Stimulated activated CD4-positive, alpha-beta T cell treated with anti-CD3 and anti-CD28 coated beads, Interleukin-12 subunit alpha, Interleukin-12 subunit beta, amount 100 ng/mL, for 48 hours (primary cell): ENCODE measurements at places on chromosomes 16 and 17.

GRCh38 chr17:5892921-5893675 is 177.1 kb upstream of the WSCD1 start:
- DNase-seq = no peak

DNA sequence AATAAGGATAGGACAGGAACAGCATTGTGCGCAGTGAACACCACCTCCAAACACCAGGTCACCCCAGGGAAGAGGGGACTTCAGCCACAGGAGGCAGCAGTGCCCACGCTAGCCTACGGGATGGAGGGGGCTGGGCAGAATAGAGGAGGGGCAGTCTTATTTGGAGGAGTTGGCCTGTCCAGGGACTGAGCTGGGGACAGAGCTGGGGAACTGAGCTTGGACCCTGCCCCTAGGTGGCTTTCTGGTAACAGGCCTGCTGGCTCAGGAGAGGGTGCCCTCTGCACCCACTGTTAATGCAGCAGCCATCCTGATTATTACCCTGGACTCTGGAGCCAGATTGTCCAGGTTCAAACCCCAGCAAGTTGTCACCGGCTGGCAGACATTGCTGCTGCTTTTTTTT is 9.3 kb downstream of the CCDC102A start:
- no peak for DNase-seq

- DNase-seq = no peak
Measured at GRCh38 chr16:4745274-4745569, 10.9 kb downstream of the DNAAF8 start.

DNA sequence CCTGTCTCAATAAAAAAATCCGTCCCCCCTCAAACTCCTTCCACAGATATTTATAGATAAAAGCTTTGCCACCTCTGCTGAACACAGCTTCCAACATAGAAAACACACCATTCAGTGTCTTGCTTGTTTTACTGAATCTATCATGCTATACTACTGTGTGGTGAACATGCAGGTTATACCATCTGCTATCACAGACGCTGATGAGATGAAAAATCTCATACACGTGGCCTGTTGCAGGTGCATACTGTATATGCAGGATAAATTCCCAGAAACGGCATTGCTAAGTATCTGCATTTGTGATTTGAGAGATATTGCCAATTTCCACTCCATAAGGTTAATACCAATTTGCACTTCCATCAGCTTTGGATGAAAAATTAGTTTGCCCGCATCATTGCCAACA is 30.4 kb upstream of the IL34 start:
- no peak for DNase-seq

DNA sequence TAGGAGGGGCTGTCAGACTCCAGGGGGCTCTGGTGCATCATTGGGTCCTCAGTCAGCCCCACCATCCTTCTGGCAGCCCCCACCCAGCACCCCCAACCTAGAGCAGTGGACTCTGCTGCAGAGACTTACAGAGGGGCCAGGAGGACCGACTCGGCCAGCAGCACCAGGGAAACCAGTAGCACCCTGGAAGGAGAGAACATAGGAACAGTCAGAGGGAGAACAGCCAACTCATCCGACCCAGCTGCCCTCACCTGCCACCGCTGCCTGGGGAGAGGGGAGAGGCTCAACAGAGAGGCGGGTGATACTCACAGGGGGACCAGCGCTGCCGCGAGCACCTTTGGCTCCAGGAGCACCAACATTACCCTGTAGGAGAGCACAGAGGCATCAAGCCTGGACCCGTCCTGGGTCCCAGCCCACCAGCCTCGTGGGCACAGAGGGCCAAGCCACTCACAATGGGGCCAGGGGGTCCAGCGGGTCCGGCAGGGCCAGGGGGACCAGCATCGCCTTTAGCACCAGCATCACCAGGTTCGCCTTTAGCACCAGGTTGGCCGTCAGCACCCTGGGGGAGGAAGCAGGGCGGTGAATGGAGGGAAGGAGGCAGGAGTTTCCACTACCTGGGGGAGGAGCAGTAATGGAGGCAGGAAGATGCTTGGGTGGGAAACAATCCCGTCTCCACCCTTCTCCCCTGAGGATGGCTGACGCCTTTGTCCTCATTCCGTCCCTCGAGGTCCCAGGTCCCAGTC is 11.7 kb downstream of the COL1A1 start:
- DNase-seq = no peak

- DNase-seq = no peak
Measured at GRCh38 chr16:74439685-74440084, 18.4 kb upstream of the CLEC18B start.

DNA sequence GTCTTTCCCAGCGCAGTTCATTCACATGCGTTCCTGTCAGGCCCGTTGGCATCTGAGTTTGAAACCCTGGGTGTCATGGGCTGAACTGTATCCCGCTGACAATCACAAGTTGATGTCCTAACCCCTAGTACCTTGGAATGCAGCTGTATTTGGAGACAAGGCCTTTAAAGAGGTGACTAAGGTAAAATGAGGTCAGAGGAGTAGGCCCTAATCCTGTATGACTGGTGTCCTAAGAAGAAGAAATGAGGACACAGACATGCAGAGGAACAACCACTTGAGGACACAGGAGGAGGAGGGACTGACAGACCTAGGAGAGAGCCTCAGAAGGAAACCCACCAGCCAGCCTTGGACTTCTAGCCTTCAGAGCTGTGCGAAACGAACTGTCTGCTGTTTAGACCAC is 33.1 kb downstream of the TRPV2 start:
- no peak for DNase-seq

GRCh38 chr16:23333831-23334456 is 31.8 kb downstream of the SCNN1B start:
- no peak for DNase-seq

DNA sequence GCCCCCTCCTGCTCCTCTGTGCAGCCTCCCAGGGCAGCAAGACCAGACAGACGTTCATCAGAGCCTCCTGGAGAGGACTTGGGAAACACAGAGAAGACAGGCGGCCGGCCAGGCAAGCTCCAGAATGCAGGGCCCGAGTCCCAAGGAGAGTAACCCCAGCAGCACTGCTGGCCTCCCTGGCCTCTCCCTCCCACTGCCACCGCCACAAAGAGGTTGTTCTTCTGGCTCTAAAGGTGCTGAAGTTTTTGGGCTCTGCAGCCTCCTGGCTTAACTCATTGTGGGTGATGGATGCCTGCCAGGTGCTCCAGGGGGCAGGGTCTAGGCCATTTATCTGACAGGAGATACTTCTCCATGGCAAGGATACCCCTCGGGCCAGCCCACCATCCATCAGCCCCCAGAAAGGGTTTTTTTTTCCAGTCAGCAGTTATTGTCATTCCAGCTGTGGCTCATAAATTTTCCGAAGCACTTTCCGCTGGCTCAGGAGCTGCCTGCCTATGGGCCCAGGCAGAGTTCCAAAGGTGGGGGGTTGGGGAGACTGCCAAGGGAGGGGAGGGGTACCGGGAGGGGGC is 32.0 kb upstream of the MRPS23 start:
- DNase-seq = no peak

GRCh38 chr17:42325026-42325425 is 36.7 kb downstream of the STAT5A start:
- DNase-seq = no peak

DNA sequence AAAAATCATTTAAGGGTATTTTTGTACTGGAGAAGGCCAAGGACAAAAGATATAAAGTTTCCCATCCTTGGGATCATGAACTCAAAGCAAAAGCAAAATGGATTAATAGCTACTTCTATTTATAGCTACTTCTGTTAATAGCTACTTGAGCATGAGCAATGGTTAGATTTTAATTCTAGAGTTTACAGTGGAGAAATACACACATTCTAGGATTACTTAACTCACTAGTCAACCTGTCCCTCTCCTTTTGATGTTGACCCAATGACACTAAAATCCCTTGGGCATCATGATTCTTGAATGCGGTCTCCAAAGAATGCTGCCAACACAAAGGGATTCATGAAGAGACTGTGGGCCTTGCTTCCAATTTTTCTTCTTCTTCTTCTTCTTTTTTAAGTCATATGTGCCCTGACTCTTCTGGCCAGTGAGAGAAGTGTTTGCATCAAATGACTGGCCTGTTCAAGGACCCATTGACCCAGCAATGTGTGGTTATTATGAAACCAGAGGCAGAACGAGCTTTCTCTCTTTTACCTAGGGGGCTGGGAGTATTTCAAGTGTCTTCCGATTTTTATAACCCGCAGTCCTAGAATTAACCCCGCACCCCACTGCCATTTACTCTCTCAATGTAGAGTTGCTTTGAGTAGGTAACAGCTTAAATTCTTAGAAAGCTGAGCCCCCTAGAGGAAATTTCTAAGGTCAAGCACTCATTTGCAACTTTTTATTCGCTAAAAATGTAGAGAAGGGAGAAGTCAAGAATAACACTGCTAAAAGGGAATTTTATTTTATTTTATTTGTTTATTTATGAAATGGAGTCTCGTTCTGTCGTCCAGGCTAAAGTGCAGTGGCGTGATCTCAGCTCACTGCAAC is 34.6 kb downstream of the OTOA start:
- DNase-seq = no peak

GRCh38 chr17:14745541-14745940 is 444.7 kb downstream of the HS3ST3B1 start:
- no peak for DNase-seq

DNA sequence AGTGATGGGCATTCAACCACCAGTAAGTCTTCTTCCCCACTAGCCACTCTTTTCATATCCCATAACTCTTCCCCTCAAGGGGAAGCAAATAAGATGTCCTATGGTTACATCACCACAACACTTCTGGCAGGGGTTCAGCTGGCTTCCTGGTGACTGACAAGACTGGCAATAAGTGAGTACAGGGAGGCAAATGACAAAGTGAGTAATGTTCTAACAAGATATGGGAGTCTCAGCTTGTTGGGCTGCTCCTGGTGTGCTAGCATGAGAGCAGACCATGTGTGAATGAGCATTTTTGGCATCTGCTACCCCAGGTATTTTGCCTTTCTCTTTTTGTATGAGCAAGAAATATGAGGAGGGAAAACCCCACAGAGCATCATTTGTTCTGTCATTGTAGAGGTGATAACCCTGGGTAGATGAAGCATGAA is 9.9 kb downstream of the TMIGD1 start:
- no peak for DNase-seq

- DNase-seq = no peak
Measured at GRCh38 chr16:11151156-11151884, 104.7 kb downstream of the SOCS1 start.

DNA sequence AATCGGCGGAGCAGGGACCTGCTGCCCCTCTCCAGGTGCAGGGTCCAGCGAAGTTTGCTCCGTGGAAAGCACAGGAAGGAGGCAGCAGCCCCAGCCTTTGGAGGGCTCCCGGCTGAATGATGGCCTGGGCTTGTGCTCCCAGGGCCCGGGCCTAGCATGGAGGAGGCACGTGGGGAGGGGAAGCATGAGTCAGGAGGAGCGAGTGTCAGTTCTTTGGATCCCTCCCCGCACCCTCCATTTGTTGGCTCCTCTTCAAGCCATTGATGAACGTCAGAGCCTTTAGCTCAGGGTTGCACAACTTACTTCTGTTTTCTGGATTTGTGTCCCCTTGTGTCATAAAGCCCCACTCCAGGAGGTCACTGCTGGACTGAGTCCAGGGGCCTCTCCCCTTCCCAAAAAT is 25.8 kb downstream of the TTYH2 start:
- no peak for DNase-seq

DNA sequence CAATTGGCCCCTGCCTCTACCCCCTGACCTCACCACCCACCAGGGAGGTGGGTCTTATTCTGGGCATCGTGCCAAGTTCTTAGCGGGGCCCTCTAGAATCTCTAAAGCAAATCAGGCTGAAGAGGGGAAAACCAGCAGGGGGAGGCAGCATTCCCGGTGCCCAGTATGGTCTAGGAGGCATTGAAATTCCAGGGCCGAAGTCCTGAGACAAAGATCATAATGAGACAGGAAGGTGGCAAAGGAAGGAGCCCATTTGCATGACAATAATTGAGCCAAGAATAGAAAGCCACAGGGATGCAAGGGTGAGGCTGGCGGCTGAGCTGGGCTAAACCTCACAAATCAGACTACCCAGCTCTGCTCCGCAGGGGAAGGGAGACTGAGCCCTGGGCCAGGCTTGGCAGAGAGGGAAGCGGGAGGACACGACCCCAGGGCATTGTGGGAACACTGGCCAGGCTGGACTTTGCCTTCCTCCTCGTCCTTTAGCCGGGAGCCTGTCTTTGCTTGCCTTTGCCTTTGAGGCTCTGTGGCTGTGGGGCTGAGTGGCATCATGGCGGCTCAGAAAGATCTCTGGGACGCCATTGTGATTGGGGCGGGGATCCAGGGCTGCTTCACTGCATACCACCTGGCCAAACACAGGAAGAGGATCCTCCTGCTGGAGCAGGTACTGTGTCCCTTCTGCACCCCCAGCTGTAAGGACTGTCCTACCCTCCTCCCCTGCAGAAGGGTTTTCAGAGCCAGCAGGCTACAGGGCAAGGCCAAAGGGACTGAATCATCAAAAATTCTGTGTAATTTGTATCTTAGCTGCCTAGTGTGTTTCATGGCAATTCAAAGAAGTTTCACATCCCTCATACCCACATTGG is at the start of gene PIPOX:
Gene PIPOX, plus strand, starts transcription at position 463 of the 860 bp plus-strand sequence. Its CDS starts 85 bp downstream, at position 548.
- no peak for DNase-seq

DNA sequence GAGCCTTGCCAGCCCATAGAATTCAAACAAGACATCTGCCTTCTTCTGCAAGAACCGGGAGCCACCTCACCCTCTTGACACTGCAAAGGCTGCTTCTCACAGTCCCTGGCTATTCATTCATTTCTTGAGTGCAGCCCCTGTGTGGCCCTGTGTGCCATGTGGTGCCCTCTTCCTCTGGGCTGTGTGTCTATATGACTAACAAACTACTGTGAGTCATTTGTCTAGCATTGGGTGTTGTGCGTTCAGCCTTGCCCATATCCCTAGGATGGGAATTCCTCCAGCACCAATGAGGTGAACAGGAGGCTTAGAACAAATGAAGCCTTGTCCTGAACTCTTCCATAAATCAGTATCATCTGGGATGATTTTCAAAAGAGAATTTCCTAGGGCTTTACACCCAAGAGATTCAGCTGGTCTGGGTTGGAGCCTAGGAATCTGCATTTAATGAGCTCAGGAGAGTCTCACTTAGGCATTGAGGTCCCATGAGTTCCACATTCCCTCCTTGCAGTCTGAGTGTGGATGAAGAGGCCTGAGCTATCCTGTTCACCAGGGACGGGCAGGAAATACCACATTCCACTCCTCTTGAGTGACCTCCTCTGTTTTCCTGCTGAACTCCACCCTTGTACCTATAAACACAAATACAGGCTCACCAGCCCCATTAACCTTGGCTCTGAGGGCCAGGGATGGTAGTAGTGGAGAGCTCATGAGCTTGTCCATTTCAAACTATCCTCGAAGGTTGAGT is 308.7 kb upstream of the N4BP1 start:
- no peak for DNase-seq

- DNase-seq = peak; percentile 62
Measured at GRCh38 chr17:1275962-1276736, 3.3 kb upstream of the TRARG1 start.

GRCh38 chr16:23080329-23080728 is 68.9 kb downstream of the USP31 start:
- DNase-seq = no peak
